ENCODE measurements at places on chromosomes 2 and 18. TPM values are rescaled to one million over a fixed set of nuclear protein-coding genes. Genes with fewer than 3 reads are reported as not detected.

DNA sequence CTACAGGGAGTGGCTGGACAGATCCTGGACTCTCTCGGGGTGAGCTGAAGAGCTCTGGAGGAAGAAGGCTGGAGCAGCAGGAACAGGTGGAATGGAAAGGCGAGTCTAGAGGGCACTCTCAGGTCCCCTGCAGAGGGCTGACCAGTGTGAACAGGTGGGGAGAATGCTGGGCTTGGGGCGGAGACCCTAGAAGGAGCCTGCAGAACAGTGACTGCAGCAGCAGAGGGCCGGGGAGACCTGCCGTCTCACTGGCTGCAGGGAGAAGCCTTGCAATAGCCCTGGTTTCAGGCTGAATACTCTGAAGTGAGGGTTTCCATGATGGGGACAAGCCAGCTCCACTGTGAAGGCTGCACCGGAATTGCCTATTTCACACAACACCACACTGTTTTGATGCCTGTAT lies 626.7 kb upstream of the SALL3 start:
- DNase-seq: no peak

- DNase-seq: no peak
Measured at GRCh38 chr2:188645986-188646385, 328.2 kb upstream of the COL3A1 start.

Gene UCN
- 0.51 TPM for total RNA-seq

DNA sequence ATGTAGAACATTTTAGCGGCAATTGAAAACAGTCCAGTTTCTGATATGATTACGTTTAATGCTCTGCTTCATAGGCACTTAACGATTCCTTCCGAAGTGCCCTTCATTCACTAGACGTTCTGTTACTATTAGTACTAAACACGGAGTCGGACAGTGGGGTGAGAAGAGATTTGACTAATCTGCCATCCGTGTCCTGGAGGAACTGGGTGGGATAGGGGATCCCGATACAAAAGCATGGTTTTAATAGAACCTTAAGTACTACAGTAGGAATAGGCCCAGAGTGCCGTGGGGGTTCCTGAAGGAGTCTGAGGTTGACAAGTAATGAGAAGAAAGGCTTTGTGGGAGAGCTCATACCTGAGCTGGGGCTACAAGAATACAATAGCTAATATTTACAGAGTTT lies 631 bp downstream of the MORN2 start:
- no peak for DNase-seq

Gene RASGRP3
- total RNA-seq: 0.79 TPM

DNA sequence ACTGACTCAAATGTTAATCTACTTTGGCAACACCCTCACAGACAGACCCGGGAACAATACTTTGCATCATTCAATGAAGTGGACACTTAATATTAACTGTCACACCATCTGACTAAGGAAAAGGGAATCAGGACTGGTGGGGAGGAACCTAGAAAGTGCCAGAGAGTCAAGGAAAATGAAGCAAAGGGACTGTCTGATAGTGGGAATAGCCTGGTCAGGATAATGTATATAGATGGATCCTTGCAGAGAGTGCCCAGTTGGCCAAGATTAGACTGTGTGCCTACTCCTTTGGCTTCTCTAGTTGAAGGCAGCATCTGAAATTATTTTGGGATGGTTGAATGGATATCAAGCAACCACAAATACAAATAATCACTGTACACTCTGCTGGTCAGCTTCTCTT lies 45.2 kb downstream of the ARL6IP6 start:
- DNase-seq: no peak
